ENCODE measurements at places on chromosomes 2 and 18.
A peak's percentile ranks its signal among the peaks of the same experiment; 100 is the strongest.

- no peak for DNase-seq
Observed at GRCh38 chr2:188964976-188965546, 9.1 kb upstream of the COL3A1 start.

DNA sequence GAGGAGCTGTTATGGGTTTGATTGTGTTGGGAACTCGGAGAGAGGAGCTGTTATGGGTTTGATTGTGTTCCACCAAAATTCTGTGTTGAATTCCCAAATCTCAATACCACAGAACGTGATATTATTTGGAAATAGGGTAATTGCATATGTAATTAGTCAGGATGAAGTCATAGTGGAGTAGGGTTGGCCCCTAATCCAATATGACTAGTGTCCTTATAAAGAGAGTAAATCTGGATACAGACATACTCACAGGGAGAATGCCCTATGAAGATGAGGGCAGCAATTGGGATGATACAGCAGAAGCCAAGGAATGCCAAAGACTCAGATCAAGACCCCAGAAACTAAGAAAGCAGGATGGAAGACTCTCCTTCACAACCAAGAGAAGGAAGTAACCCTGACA lies 1023.2 kb upstream of the ZEB2 start:
- DNase-seq = no peak

- no peak for DNase-seq
Observed at GRCh38 chr2:70435138-70435537, 118.5 kb downstream of the TGFA start.

GRCh38 chr2:220935789-220936321 lies 636.2 kb downstream of the EPHA4 start:
- DNase-seq = no peak

GRCh38 chr2:5980450-5981190 lies 288.4 kb downstream of the SOX11 start:
- no peak for DNase-seq

DNA sequence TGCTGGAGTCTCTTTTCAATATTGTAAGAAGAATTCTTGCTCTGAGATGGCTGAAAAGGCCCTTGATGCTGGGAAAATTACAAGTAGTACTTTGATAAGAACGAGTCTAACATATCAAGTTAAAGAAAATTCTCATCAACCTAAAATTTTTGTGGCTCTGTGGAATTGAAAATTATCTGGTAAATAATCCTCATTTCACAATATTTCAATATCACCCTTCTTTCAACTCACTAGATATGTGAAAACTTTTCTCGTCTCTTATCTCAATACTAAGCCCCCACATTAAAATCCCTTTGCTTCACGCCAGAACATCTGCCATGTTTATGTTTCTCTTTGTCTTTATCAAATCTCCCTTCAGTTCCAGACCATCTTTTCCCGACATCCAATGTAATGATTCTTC lies 448.8 kb downstream of the ZNF516 start:
- DNase-seq = no peak

DNA sequence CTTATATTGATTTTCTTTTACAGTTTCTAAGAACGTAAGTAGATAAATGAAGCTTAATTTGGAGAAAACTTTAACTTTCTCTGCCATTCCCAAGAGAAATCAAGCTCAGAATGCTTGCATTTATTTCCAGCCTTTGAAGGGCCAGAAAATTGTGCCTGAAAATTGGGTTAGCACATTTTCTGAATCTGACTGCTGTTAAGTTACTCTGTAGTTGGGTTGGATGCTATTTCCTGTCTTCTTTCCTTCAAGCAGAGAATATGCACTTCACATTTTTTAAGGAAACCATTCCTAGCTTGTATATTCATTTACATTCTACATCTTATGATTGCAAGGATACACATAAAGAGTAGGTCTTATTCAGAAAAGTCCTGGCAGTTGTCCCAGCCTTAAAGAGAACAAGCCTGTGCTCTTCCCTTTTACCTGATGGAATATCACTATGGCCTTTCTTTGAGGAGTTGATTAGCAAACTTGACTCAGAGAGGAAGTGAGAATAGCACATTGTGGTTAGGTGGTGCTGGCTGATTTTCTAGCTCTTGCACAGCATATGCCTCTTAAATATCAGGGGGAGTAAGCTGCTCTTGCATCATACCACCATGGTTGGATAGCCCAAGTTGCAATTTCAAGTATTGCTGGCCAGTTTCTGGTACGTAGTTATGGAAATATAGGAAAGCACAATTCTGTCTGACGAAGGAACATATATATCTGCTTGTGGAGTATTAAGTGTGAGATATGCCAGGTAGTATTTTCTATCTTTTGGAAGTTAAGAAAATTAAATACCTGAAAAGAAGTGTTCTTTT lies 133.7 kb downstream of the COMMD1 start:
- peak; percentile 82 for DNase-seq

DNA sequence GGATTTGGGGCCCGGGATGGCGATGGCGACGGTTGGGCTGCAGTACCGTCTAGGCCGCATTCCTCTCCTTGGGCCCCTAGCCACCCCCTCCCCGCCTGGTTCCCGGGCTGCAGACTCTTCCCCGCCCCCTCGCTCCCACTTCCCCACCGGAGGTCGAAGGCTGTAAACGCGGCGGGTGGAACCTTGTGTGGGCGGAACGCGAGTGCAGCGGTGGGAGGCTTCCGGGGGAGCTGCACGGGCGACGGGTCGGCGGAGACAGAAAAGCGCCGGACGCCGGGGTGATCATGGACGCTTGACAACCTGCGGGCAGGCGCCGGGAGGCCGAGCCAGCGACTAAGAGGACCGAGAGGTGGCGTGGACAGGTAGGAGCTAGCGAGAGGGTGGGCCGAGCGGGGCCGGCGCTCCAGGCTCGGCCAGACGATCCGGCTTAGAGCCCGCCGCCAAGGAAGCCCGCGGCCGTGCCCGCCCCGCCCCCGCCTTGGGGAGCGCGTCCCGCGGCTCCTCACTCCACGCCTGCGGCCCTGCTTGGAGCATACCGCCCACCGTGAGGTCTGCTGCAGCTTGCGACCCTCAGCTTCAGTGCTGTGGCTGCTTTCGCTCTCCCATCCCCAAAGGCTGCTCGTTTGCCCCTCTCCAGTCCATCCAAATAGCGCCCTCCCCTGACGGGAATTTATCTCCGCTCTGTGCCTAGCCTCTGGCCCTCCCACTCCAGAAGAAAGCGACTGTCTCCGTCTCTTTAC lies at the start of gene COPS7B:
Gene COPS7B, plus strand, starts transcription at position 269 of the 740 bp plus-strand sequence. CDS start 2,126 bp downstream, outside the sequence.
- peak; percentile 74 for DNase-seq

- no peak for DNase-seq
Observed at GRCh38 chr2:2581331-2582159, 250.5 kb upstream of the MYT1L start.

DNA sequence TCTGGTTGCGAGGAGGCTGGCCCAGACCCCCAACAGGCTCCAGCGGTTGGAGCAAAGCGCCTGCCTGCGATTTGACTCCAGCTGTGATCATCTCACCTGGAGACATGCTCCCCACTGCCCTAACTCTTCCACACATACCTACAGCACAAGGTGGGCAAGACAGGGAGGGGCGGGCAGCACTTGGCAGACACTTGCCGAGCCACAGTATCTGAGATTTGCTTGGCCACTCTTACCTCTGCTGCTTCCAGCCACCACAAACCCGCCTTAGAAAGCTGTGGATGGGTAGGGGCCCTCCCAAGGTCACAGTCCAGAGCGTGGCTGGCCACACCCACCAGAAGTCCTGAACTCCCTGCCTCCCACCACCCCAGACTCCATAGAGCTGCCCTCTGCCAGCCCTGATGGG lies 8.2 kb downstream of the CYP26B1 start:
- DNase-seq = no peak

DNA sequence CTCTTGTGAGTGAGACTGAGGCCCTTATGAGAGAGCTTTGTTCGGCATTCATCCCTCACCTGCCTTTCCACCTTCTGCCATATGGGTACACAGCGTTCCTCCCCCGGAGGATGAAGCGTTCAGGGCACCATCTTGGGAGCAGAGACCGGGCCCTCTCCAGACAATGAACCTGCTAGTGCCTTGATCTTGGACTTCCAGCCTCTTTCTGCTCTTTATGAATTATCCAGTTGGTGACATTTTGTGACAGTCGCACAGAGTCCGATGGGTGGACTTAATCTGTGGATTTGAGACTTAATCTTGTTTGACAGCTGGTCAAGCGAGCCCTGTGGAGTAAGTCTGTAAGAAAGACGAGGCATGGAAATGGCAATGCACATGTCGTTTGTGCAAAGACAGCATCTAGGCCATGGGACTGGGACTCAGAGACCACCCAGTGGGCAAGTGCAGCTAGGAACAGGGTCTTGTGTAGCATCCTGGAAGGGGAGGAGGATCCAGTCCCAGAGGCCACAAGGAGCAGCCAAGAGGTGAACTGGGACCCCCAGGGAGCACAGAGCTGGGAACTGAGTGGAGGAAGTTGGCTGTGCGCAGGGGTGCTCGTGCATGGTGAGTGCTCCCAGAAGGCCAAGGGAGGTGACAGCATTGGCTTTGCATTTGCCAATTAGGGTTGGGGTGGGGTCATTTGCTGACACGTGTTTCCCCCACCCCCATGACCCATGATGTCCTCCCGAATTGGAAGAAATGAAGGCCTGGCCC lies 69.5 kb upstream of the HDAC4 start:
- no peak for DNase-seq

DNA sequence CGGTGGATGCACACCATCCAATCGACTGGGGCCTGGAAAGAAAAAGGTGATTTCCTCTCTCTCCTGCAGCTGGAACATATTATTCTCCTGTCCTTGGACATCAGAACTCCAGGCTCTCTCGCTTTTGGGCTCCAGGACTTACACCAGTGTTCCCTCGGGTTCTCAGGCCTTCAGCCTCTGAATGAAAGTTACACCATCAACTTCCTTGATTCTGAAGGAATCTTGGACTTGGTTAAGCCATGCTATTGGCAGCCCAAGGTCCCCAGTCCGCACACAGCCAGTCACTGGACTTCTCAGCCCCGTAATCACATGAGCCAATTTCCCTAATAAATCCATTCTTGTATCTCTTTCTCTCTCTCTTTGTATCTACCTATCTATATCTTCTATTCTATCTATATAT lies 418.9 kb downstream of the IRS1 start:
- no peak for DNase-seq

- DNase-seq = no peak
Observed at GRCh38 chr2:64637931-64638330, 15.8 kb downstream of the SERTAD2 start.

GRCh38 chr2:19746611-19747309 lies 155.0 kb downstream of the TTC32 start:
- DNase-seq = no peak

GRCh38 chr18:74928194-74928968 lies 280.6 kb downstream of the PTGR3 start:
- DNase-seq = no peak

- DNase-seq = no peak
Observed at GRCh38 chr2:217797165-217797564, 205.6 kb downstream of the TNS1 start.

- DNase-seq = no peak
Observed at GRCh38 chr2:142874293-142874814, 3.1 kb upstream of the KYNU start.

DNA sequence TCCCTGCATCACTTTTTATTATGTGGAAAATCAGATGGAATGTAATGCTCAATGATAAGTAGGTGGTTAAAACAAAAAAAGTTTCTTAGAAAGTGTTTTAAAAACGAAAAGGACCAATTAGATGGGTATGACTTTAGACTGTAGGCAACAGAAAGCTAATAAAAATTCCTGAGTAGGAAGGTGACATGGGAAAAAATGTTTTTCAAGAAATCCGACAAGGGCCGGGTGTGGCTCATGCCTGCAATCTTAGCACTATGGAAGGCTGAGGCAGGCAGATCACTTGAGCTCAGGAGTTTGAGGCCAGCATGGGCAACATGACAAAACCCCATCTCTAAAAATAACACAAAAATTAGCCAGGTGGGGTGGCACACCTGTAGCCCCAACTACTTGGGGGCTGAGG lies 126.1 kb downstream of the THADA start:
- no peak for DNase-seq

- no peak for DNase-seq
Observed at GRCh38 chr18:63681449-63682340, 20.0 kb upstream of the SERPINB3 start.

GRCh38 chr2:69985216-69985615 lies 23.8 kb upstream of the ASPRV1 start:
- no peak for DNase-seq

- DNase-seq = no peak
Observed at GRCh38 chr2:121689356-121689755, 40.1 kb upstream of the CLASP1 start.

GRCh38 chr2:149033716-149034115 lies 4.8 kb upstream of the LYPD6B start:
- DNase-seq = no peak

DNA sequence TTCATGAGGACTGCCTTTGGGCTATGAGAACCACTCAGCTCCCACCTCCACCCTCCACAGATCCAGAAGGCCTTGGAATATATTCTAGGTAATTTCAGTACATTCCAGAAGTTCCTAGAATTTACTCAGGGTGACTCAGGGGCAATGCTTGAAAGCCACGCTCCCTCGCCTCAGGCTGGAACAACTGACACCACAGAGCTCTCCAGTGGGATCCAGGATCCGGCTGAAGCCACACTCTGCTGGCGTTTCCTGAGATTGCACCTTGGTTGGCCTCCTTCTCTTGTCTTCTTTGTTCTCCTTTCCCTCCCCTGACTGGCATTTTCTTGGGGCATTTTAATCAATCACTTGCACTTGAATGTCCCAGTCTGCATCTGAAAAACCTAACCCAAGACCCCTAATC lies 92.6 kb upstream of the KCNE4 start:
- no peak for DNase-seq

DNA sequence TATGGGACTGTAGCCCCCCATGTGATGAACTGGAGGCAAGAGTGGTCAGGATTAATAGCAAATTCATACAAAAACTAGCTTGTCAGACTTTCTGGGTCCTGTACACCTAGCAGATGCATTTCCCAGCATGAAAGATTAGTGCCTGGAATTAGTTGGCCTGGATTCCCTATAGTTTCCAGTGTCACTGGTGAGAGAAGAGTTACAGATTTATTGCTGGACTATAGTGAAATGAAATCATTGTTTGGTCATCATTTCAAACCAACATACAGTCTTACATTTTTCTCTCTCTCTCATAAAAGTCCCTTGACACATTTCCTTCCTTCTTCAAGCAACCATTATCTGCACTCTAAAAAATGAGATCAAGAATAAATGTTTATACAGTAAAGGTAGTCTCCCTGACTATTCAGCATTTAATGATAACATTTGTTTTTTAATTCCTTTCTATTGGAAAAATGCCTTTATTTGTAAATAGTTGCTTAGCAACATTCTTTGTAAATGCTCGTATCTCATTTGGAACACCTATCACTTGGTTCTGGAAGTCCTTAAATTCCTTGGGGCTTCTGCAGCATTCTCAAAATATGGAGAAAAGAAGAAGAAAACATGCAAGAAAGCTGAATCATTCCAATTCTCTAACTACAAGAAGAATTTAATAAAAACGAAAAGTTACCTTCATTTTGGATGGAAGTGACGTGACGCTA lies 144.4 kb downstream of the MREG start:
- DNase-seq = no peak

GRCh38 chr2:140761807-140762206 lies 1369.0 kb downstream of the LRP1B start:
- DNase-seq = no peak

Data from GM19239 (cell line).